ENCODE measurements at places on chromosomes 4 and X.
A peak's percentile ranks its signal among the peaks of the same experiment; 100 is the strongest.

- H3K4me1 ChIP-seq: no peaks in the 10 kb centered on the region
- no peaks in the 10 kb centered on the region for H3K36me3 ChIP-seq
- no peak overlapping the region for H3K27ac ChIP-seq
Observed at GRCh38 chr4:15336410-15337167, 91.2 kb upstream of the C1QTNF7 start.

- no peaks in the 10 kb centered on the region for H3K27me3 ChIP-seq
- no peak for DNase-seq
- no peaks in the 10 kb centered on the region for H3K36me3 ChIP-seq
- H3K4me1 ChIP-seq: no peaks in the 10 kb centered on the region
- no peak overlapping the region for H3K27ac ChIP-seq
Observed at GRCh38 chr4:32658019-32658418, 1937.8 kb downstream of the PCDH7 start.

- DNase-seq: no peak
- no peak overlapping the region for H3K27ac ChIP-seq
- no peaks in the 10 kb centered on the region for H3K27me3 ChIP-seq
- no peaks in the 10 kb centered on the region for H3K36me3 ChIP-seq
- H3K4me3 ChIP-seq: no peak overlapping the region
Observed at GRCh38 chrX:86806786-86807185, 658.5 kb downstream of the DACH2 start.

DNA sequence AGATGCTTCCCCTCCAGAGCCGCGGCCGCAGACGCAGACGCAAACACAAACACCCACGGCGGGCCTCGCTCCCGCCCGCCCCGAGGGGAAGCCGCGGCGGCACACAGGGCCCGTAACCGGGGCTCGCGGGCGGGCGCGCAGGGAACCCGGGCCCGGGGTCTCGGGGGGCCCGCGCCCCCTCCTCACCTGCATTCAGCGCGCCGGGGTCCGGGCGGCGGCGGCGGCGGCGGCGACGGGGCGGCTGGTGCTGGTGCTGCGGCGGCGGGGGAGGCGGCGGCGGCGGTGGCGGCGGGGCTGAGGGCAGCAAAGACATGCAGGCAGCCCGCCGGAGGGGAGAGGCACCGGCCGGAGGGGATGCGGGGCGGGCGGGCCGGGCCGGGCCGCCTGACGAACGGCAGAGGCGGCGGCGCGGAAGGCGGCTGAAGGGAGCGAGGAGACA is 255 bp upstream of the CNOT6L start:
- peaks cover 39% of the 10 kb centered on the region for H3K4me1 ChIP-seq
- H3K4me3 ChIP-seq: peak overlapping the region; percentile 100
- DNase-seq: no peak
- peaks cover 28% of the 10 kb centered on the region for H3K36me3 ChIP-seq

DNA sequence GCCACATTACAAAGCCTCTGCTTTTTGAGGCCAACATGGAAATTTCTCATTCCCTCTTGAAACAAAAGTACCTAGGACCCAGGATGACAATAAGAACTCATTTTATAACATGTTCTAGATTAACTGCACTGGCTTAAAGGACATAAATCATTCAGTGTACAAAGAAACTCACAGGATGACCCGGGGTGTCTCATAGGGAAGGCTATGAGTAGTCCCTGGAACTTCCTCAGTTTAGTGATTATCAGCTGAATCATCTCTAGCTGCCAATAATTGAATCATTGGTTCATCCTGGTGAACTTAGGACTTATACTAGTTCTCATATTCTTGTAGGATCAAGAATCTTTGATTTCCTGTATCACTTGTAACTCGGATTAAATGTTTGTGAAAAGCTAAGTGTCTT is 95.8 kb upstream of the WDR1 start:
- H3K27ac ChIP-seq: no peak overlapping the region
- H3K36me3 ChIP-seq: no peaks in the 10 kb centered on the region
- no peak overlapping the region for H3K4me3 ChIP-seq
- H3K4me1 ChIP-seq: no peaks in the 10 kb centered on the region
- H3K27me3 ChIP-seq: peaks cover 4% of the 10 kb centered on the region
